T-helper 2 cell treated with Interferon-gamma antibody and Interleukin-4, amounts not matched to agents 5 μg/mL and 100 μg/mL, for 36 hours (primary cell): ENCODE measurements at places on chromosomes 6 and 20.
A peak's percentile ranks its signal among the peaks of the same experiment; 100 is the strongest.

- no peaks in the 10 kb centered on the region for H3K4me1 ChIP-seq
- DNase-seq: no peak
- no peak overlapping the region for H3K4me3 ChIP-seq
- H3K27ac ChIP-seq: no peak overlapping the region
- H3K36me3 ChIP-seq: no peaks in the 10 kb centered on the region
These were observed 17.7 kb upstream of the PARD6B start for GRCh38 chr20:50713657-50714101.

- H3K4me3 ChIP-seq: peak overlapping the region; percentile 85
- no peak for DNase-seq
- H3K36me3 ChIP-seq: peaks cover 9% of the 10 kb centered on the region
- H3K27me3 ChIP-seq: no peaks in the 10 kb centered on the region
- peak overlapping the region; percentile 88 for H3K27ac ChIP-seq
These were observed 670 bp downstream of the NCOA5 start for GRCh38 chr20:46089167-46089416.

DNA sequence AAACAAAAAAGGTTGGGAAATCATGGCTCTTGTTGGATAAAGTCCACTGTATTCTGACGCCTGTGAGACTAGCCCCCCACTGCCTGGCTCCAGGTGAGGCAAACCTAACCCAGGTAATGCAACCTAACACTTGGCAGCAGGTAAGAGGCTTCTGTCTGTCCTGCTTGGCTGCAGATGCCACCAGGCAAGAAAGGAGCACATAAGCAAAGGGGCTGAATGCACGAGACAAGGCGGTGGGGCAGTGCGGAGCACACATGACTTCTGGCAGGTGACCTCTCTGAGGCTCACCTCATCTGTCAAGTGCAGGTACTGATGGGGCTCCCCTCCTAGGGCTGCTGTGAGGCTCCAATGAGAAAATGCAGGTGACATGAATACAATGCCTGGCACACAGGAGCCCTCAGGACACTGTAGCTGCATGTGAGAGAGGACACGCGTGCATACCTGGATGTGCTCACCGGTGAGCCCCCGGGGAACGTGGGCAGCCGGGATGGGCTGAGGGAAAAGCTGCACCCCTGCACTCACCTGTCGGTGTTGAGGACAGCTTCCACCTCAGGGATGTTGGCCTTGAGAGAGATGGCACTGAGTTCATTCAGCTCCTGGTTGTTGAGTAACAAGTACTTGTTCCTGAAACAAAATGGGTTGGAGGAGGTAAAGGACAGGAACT is 54.1 kb downstream of the MYH7B start:
- peaks cover 7% of the 10 kb centered on the region for H3K4me1 ChIP-seq
- H3K4me3 ChIP-seq: no peak overlapping the region
- H3K36me3 ChIP-seq: peaks cover 63% of the 10 kb centered on the region
- no peak for DNase-seq

DNA sequence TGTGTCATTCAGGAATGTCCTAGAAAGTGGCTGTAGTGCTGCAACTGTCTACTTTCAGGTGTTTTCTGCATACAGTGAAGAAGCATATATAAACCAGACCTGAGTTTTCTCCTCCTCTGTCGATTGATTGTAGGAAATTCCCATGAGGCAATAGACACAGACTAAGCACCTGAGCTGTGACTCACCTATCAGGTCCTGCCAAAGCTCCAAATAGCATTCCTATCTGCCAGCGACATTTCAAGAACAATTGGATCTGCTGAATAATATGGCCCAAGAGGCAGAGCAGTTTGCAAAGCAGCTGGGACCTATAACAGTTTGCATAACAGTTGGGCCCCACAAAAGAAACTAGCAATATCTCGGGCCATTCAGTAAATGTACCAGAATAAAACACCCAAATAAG is 360.4 kb downstream of the HAO1 start:
- no peak overlapping the region for H3K27ac ChIP-seq
- no peaks in the 10 kb centered on the region for H3K4me1 ChIP-seq
- H3K27me3 ChIP-seq: no peaks in the 10 kb centered on the region
- no peak for DNase-seq

- no peak overlapping the region for H3K4me3 ChIP-seq
- DNase-seq: no peak
- H3K36me3 ChIP-seq: no peaks in the 10 kb centered on the region
- no peaks in the 10 kb centered on the region for H3K27me3 ChIP-seq
- H3K4me1 ChIP-seq: no peaks in the 10 kb centered on the region
These were observed 39.0 kb downstream of the CAP2 start for GRCh38 chr6:17432356-17432755.

DNA sequence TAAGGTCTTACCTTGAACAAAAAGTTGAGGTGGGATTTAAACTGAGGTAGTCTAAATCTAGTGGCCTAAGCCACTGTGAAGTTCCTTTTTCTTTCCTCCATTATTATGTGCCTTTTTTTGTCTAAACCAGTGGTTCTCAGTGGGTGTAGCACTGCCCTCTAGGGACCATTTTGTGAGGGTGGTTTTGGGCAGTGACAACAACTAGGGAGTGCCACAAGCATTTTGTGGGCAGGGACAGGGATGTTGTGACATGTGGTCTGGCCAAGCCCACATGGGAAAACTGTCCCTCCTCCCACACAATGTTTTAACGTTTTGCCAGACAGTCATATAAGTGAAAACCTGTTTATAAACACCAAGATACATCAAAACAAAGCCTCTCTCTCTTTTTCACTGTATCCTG is 899.4 kb upstream of the FLRT3 start:
- H3K27me3 ChIP-seq: no peaks in the 10 kb centered on the region
- H3K4me3 ChIP-seq: no peak overlapping the region
- H3K27ac ChIP-seq: no peak overlapping the region
- no peaks in the 10 kb centered on the region for H3K4me1 ChIP-seq

DNA sequence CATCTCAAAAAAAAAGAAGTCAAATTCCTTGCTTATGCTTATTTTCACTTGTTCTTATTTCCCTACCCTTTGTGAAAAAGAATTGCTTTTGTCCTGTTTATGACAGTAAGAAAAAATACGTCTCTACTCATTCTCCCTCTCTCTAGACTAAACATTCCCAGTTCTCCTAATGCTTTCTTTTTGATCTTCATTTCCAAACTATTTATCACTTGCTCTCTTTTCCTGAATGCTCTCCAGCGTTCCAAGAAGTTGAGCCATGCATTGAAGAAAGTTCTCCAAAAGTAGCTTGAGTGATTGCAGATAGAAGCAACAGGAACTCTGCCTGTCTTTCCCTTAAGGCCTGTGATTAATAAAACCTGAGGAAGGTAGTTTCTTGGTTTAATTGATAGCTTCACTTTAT is 53.1 kb upstream of the TMEM170B start:
- no peaks in the 10 kb centered on the region for H3K36me3 ChIP-seq
- H3K4me1 ChIP-seq: no peaks in the 10 kb centered on the region
- H3K27me3 ChIP-seq: peaks cover 4% of the 10 kb centered on the region
- DNase-seq: no peak
- H3K4me3 ChIP-seq: no peak overlapping the region
- no peak overlapping the region for H3K27ac ChIP-seq

GRCh38 chr6:162621246-162621645 is 106.3 kb downstream of the PRKN start:
- no peak overlapping the region for H3K27ac ChIP-seq
- H3K27me3 ChIP-seq: no peaks in the 10 kb centered on the region
- DNase-seq: peak; percentile 12
- no peaks in the 10 kb centered on the region for H3K4me1 ChIP-seq

DNA sequence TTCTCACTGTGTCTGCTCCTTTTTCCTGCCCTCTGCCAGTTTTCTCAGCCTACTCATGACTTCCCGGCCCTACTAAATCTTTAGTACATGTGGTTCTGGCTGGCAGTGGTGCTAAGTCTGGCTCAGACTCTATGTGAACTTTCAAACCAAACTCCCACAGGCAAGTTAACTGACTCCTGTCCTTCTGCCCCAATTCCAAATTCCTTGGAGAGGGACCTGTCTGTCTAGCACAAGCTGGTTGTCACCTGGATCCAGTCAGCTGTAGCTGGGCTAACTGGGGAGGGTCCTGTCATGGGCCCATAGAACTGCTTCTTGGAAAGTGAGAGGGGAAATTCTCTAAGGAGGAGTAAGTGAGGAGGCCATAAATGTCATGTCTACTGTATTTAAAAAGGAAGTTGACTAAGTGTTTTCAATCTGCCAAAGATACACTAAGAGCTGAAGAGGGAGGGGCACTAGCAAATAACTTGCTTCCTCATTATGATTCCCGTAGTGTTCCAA is 240.1 kb downstream of the KCNQ5 start:
- no peak for DNase-seq
- H3K4me3 ChIP-seq: no peak overlapping the region
- no peaks in the 10 kb centered on the region for H3K27me3 ChIP-seq
- no peaks in the 10 kb centered on the region for H3K36me3 ChIP-seq
- H3K27ac ChIP-seq: peak overlapping the region; percentile 14
- peaks cover 10% of the 10 kb centered on the region for H3K4me1 ChIP-seq

DNA sequence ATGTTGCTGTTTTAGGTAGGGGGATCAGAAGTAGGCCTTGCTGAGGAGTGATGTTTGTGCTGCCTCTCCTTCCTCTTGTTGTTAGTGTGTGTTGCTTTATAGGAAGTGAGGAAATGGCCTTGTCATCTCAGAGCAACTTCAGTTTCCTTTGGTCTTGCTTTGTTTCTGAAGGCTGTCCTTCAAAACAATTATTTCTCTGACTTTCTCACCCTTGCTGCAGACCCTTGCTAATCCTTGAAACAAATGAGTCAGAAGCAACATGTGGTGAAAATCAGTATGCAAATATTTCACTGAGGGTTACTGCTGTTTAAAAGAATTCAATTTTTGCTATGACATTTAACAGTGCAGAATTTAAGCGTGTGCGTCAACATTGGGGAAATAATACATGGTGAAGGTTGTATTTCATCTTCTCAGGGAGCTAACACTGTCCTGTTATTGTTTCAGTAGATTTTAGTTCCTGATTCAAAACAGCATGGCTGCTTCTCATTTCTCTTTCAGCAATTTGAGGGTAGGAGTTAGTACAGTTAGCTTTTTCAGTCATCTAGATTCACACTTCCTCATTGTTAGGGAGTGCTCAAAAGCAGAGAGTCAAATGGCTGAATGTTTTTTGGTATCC is 13.8 kb downstream of the RNF144B start:
- H3K4me1 ChIP-seq: peaks cover 9% of the 10 kb centered on the region
- peaks cover 9% of the 10 kb centered on the region for H3K36me3 ChIP-seq
- DNase-seq: no peak
- H3K4me3 ChIP-seq: no peak overlapping the region
- peak overlapping the region; percentile 76 for H3K27ac ChIP-seq
- H3K27me3 ChIP-seq: no peaks in the 10 kb centered on the region

DNA sequence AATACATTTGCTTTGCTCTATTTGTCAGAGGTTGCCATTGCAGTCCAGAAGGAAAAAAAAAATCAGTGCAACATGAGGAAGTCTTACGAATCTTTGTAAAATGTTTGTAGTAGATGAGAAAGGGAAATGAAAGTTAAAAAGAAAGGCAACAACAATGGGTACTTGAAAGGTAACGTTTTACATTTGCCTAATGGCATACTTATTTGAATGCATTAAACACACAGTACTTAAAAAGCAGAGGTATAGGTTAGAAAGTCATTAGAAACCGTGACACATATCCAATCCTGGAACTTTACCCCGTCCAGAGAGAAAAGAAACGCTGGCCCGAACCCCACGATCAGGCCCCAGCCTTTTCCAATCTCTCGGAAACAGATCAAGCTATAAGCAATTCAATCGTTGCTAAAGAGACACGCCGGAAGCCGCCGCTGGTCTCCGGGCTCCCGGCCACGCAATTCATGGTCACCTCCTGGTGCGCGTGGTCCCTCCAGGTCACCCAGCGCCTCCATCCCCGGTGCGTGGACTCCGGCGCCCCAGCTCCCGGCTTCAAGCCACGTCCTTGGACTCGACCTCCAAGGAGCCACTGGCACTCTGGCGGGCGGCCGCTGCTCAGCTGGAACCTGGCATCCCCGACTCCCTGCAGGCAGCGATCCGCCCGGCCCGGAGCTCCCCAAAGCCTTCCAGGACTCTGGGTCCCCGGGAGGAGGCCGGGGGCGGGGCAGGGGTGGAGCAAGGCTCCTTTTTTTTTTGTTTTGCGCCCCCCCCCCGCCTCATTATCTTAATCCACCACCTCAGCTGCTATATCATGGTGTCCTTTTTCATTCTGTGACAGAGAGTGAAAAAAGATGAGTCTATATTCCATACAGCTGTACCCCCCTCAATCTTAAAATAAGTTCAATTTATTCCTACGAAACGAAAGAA is at the start of gene SLC18B1:
Gene SLC18B1, minus strand, starts transcription at position 687 of the 918 bp plus-strand sequence. Its CDS starts 181 bp downstream, at position 506.
- DNase-seq: peak; percentile 25
- H3K27me3 ChIP-seq: no peaks in the 10 kb centered on the region
- no peak within 1 kb of the TSS for H3K4me3 ChIP-seq
- H3K27ac ChIP-seq: peak within 1 kb of the TSS; percentile 89

- no peaks in the 10 kb centered on the region for H3K27me3 ChIP-seq
- DNase-seq: no peak
- H3K4me1 ChIP-seq: no peaks in the 10 kb centered on the region
- no peak overlapping the region for H3K27ac ChIP-seq
- H3K36me3 ChIP-seq: no peaks in the 10 kb centered on the region
These were observed 483.6 kb upstream of the NOX3 start for GRCh38 chr6:155939253-155939652.

- H3K27me3 ChIP-seq: peaks cover 9% of the 10 kb centered on the region
- no peaks in the 10 kb centered on the region for H3K36me3 ChIP-seq
- no peak overlapping the region for H3K4me3 ChIP-seq
These were observed 33.3 kb downstream of the GABRR2 start for GRCh38 chr6:89281779-89282246.

DNA sequence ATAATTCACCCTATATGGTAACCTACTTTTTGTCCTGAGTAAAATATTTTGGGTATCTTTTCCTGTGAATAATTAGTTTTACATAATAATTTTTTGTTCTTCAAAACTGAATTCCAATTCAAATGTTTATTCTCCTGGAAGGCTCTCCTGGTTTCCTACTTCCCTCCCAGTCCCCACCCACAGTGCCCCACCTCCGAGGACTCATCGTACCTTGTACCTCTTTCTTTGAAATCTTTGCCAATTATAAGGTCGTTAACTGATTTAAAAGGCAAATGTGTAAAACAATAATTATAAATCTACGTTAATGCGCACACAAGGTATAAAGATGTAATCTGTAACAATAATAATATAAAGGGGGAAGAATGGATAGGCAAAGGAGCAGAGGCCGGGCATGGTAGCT is 40.5 kb upstream of the VEGFA start:
- no peak for DNase-seq
- no peak overlapping the region for H3K4me3 ChIP-seq
- peaks cover 24% of the 10 kb centered on the region for H3K4me1 ChIP-seq
- no peaks in the 10 kb centered on the region for H3K27me3 ChIP-seq
- H3K27ac ChIP-seq: no peak overlapping the region
- H3K36me3 ChIP-seq: peaks cover 3% of the 10 kb centered on the region

GRCh38 chr6:147204060-147204785 is at the start of gene STXBP5:
Gene STXBP5 (plus strand): TSS chr6:147204417. CDS start chr6:147204533, 116 bp downstream.
- peak; percentile 35 for DNase-seq
- H3K36me3 ChIP-seq: peaks cover 8% of the 10 kb centered on the region
- peak within 1 kb of the TSS; percentile 100 for H3K27ac ChIP-seq
- H3K4me1 ChIP-seq: peaks cover 29% of the 10 kb centered on the region

- H3K36me3 ChIP-seq: no peaks in the 10 kb centered on the region
- no peak overlapping the region for H3K4me3 ChIP-seq
- H3K27me3 ChIP-seq: peaks cover 32% of the 10 kb centered on the region
- H3K27ac ChIP-seq: no peak overlapping the region
- H3K4me1 ChIP-seq: no peaks in the 10 kb centered on the region
- peak; percentile 12 for DNase-seq
These were observed 14.2 kb downstream of the PAX1 start for GRCh38 chr20:21719592-21720214.

GRCh38 chr6:13611715-13612114 is 3.4 kb upstream of the NOL7 start:
- H3K4me3 ChIP-seq: peak overlapping the region; percentile 5
- no peak for DNase-seq
- H3K27ac ChIP-seq: peak overlapping the region; percentile 61

GRCh38 chr20:1819311-1820137 is 75.7 kb upstream of the SIRPA start:
- no peaks in the 10 kb centered on the region for H3K36me3 ChIP-seq
- H3K27me3 ChIP-seq: peaks cover 46% of the 10 kb centered on the region
- H3K4me3 ChIP-seq: no peak overlapping the region
- no peak for DNase-seq
